ENCODE measurements at places on chromosomes 3 and 15. TPM values are rescaled to one million over a fixed set of nuclear protein-coding genes. Genes with fewer than 3 reads are reported as not detected.
A peak's percentile ranks its signal among the peaks of the same experiment; 100 is the strongest.

- H3K4me3 ChIP-seq, result no peak overlapping the region
- H3K36me3 ChIP-seq, result no peaks in the 10 kb centered on the region
- no peaks in the 10 kb centered on the region for H3K4me1 ChIP-seq
- H3K27ac ChIP-seq, result no peak overlapping the region
These were observed 33.6 kb downstream of the TMEM45A start for GRCh38 chr3:100525753-100526612.

- H3K27me3 ChIP-seq, result no peaks in the 10 kb centered on the region
- H3K36me3 ChIP-seq, result no peaks in the 10 kb centered on the region
- H3K4me1 ChIP-seq, result peaks cover 6% of the 10 kb centered on the region
- no peak for DNase-seq
- no peak overlapping the region for H3K27ac ChIP-seq
These were observed 44.8 kb upstream of the TLE3 start for GRCh38 chr15:70142322-70143191.

- H3K27ac ChIP-seq, result no peak overlapping the region
- H3K27me3 ChIP-seq, result no peaks in the 10 kb centered on the region
- H3K36me3 ChIP-seq, result peaks cover 18% of the 10 kb centered on the region
- H3K4me3 ChIP-seq, result no peak overlapping the region
These were observed 36.0 kb upstream of the COLQ start for GRCh38 chr3:15557511-15557946.

GRCh38 chr3:104244680-104245220 lies 1122.0 kb upstream of the ALCAM start:
- H3K36me3 ChIP-seq, result no peaks in the 10 kb centered on the region
- no peak overlapping the region for H3K27ac ChIP-seq
- no peak overlapping the region for H3K4me3 ChIP-seq

GRCh38 chr15:20344601-20345400 lies 196.8 kb downstream of the GOLGA6L6 start:
- no peaks in the 10 kb centered on the region for H3K27me3 ChIP-seq
- no peaks in the 10 kb centered on the region for H3K36me3 ChIP-seq
- DNase-seq, result peak; percentile 39
- no peak overlapping the region for H3K4me3 ChIP-seq
- H3K27ac ChIP-seq, result no peak overlapping the region

The RYR3 gene
- total RNA-seq, result 0.18 TPM

The ERICH6 gene
- not detected for total RNA-seq

The UROC1 gene
- not detected for total RNA-seq

Measured in Peyer's patch (tissue), 4 donors.